Activated CD4-positive, alpha-beta T cell treated with anti-CD3 and anti-CD28 coated beads, Interleukin-2, Interleukin-4, amounts not matched to agents 100 ng/mL and 50 ng/mL, durations not matched to agents 16 hours and 8 hours (primary cell): ENCODE measurements at places on chromosomes 1 and 21.

DNA sequence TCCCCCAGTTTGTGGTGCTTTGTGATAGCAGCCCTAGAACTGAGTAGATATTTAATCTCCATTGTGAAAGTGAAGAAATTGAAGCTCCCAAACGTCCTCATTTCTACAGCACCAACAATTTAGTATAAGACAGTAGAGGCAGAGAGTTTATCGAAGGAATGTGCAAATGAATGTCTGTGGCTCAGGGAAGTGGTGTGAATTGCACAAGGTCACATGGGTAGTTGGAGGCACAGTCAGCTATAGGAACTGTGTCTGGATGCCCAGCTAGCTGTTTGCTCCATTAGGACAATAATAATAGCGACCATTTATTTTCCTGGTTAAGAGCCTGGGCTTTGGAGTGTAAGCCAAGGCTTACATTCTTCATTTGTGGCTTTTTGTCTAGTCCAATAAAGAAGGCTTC, 144.4 kb upstream of the USP24 start:
- no peak for DNase-seq

- no peak for DNase-seq
Measured at GRCh38 chr1:240843798-240844197, 231.8 kb upstream of the GREM2 start.

DNA sequence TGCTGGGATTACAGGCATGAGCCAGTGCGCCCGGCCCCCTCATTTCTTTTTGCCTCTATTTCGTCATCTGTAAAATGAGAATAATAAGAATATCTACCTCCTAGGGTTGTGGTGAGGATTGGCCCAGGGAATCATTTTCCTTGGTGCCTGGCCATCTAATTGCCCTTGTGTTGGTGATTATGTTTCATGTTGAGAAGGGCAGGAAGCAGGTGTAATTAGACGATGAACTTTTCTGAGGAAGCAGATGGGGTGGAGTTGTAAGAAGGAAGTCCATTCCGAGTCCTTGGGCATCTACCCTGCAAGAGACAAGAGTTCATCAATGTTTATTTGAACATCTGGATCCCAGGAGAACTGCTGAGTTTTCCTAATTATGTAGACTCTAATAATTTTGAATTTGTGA, 38.7 kb upstream of the NEK2 start:
- DNase-seq, result no peak

DNA sequence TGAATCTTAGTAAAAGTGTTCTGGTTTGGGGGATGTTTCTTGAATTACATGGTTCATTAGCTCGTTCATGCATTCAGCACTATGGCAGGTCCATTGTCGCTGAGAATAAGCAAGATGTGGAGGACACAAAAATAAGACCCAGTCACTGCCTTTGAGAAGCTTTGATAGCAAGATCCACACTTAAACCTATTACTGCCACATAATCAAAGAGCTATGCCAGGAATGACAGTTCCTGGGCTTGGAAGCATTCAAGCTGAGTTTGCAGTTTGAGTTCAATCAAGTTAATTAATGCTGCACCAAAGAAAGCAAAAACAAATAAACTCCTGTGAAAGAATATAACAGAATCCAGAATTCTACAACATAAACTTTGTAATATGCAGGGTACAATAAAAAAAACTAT, 131.8 kb downstream of the MIS18A start:
- no peak for DNase-seq

GRCh38 chr1:229578168-229579058, 19.9 kb upstream of the ABCB10 start:
- DNase-seq, result no peak

GRCh38 chr1:172537827-172538391, 5.0 kb downstream of the SUCO start:
- DNase-seq, result no peak

- peak; percentile 67 for DNase-seq
Measured at GRCh38 chr1:203216274-203217138, 13.0 kb downstream of the CHIT1 start.

GRCh38 chr1:110872745-110873720, at the start of gene CD53:
Gene CD53, plus strand, starts transcription at chr1:110873148. Its CDS starts 18,261 bp downstream, at chr1:110891409.
- peak; percentile 62 for DNase-seq

DNA sequence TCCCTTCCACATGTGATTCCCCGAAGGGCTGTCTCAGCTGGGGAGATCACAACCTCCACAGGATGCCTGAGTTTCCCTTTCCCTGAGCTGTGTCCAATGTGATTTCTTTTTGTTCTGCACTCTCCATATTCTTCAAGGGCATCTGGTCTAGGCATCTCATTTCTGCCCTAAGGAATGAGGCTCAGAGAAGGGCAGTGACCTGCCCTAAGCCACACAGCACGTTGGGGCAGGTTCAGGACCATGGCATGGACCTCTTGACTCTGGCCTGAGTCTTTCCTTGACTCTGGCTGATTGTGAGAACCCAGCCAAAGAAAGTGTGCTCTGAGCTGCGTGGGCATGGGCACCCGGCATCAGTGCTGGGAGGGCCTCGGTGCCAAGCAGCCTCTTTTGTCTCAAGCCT, 590.3 kb downstream of the PTPRU start:
- DNase-seq, result no peak

GRCh38 chr1:109931911-109932636, 21.4 kb downstream of the CSF1 start:
- no peak for DNase-seq

- no peak for DNase-seq
Measured at GRCh38 chr1:233907151-233907550, 2.7 kb downstream of the SLC35F3 start.

- no peak for DNase-seq
Measured at GRCh38 chr1:232273011-232273410, 356.9 kb downstream of the SIPA1L2 start.

GRCh38 chr1:110243574-110243973, 33.5 kb downstream of the KCNC4 start:
- peak; percentile 9 for DNase-seq

GRCh38 chr1:110258734-110259133, 48.6 kb downstream of the KCNC4 start:
- DNase-seq, result no peak

- DNase-seq, result no peak
Measured at GRCh38 chr1:6947952-6948351, 162.7 kb downstream of the CAMTA1 start.

DNA sequence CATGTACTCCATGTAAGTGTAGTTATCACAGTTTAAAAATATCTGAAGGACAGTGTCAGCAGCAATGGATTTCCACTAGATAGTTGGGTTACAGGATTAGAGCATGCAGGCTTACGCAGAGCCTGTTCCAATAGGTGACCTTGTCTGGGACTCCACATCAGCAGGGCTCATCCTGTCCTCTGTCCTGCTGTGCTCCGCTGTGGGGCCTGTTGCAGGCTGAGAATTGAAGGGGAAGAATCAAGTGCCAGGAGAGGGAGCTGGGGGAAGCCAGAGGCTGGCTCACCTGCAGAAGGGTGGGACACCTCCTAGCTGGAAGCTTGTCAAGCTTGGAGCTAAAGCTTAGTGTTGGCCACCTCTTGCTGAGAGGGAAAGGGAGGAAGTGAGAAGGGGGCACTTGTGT, 62.8 kb downstream of the XCL2 start:
- no peak for DNase-seq

DNA sequence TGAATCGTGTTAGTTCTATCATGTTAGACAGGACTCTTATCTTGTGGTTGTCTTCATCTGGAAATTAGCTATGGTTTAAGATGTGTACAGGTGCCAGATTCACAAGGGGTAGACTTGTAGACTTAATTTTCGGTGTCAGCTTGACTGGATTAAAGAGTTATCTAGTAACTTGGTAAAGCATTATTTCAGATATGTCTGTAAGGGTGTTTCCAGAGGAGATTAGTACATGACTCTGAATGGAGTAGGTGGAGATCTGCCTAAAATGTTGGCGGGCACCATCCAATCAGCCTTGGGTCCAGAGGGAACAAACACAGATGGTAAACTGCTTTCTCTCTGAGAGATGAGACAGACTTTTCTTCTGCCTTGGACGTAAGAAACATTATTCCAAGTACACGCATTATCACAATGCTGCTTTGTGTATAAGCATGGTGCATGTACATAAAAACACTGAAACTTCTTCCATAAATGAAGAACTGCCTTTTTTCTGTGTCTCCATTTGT, 434.6 kb downstream of the SMYD3 start:
- DNase-seq, result no peak

DNA sequence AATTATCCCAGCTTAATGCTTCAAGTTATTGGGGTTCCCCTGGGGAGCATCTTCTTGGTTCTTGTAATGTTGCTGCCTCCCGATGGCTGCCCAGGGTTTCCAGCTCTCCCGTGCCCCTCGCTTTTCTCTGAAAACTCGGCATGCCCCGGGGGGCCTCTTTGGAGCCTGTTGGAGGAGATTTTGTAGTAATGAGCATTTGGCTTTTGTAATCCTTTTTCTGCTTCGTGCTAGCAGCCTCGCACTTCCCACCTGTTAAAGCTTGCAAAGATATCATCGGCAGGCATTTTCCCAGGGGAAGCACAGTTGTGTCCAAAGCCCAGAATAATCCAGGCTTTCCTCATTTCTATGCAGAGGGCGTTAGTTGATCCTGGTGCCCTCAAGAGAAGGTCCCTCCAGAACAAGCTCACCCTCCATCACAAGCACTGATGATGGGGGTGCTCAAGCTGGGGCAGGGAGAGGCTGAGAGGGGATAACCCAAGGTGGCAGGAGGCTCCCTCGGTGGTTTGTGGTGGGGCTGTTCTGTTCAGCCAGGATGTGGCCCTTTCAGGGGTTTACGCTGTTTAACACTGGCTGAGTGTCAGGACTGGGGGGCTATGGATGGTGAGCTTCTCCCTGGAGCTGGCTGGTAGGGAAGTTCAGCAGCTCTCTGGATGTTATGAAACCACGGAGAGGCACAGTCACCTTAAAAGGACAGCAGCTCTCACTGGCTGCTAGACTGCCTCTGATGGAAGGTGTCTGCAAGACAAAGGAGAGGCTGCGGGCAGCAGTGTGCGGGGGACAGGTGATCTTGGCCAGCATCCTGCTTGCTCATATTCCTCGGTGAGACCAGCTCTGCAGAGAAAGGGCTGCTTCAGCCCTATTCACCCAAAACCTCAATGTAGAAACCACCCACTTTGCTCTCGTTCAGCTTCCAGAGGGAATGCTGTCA, 477.1 kb upstream of the VAMP3 start:
- DNase-seq, result no peak

DNA sequence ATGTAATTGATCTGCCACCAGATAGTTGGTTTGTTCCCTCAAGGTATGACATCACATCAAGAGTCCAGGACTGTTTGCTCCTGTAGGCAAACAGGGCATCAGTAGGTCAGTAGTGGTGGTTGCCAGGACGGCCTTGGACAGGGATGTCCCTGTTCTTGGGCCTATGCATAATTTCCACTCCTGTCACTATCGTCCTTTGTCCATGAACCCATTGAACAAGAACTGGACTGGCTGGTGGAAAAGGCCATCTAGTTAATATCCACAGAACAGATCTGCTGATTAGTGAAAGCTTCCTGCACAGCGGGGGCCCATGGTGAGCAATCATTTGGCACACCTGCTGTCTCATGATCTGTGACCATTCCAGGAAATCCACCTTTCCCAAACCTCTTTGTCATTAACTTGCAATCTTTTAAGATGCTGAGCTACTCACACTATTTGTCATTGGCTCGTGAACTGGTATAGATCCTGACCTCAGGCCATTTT, 12.4 kb upstream of the BSDC1 start:
- DNase-seq, result no peak

- no peak for DNase-seq
Measured at GRCh38 chr1:60906526-60906925, 175.8 kb upstream of the NFIA start.

GRCh38 chr21:36964827-36965719, 1.4 kb downstream of the HLCS start:
- no peak for DNase-seq

DNA sequence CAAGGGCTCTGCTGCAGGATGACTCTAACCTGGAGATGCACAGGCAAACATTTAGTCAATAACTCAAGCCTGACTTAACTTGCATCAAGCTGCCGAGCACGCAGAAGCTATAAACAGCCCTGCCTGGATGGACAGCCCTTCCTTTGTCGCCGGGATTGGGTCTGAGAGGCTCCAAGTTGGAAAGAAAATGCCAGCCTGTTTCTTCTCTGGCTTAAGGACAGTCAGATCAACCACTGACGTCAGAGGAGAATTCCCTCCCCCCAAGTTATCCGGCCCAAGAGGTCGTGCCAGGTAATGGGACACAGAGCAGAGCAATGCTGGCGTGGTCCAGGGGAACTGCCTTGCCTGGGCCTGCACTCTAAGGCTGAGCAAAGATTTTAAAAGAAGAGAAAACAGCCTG, 27.1 kb upstream of the LRRC38 start:
- DNase-seq, result no peak
